Myocyte (in vitro differentiated cells): ENCODE measurements at places on chromosomes 4 and X. TPM values are rescaled to one million over a fixed set of nuclear protein-coding genes. Genes with fewer than 3 reads are reported as not detected.

The DDX53 gene
- total RNA-seq, result not detected in 2 replicates

The CPXCR1 gene
- not detected in 2 replicates for total RNA-seq

The CT55 gene
- total RNA-seq, result not detected in 2 replicates

GRCh38 chr4:40192114-40193015 lies 4.5 kb upstream of the RHOH start:
- DNase-seq, result no peak

- no peak for DNase-seq
Measured at GRCh38 chrX:8773117-8773516, 28.1 kb downstream of the FAM9A start.

GRCh38 chr4:132982151-132982550 lies 166.9 kb upstream of the PCDH10 start:
- DNase-seq, result no peak

DNA sequence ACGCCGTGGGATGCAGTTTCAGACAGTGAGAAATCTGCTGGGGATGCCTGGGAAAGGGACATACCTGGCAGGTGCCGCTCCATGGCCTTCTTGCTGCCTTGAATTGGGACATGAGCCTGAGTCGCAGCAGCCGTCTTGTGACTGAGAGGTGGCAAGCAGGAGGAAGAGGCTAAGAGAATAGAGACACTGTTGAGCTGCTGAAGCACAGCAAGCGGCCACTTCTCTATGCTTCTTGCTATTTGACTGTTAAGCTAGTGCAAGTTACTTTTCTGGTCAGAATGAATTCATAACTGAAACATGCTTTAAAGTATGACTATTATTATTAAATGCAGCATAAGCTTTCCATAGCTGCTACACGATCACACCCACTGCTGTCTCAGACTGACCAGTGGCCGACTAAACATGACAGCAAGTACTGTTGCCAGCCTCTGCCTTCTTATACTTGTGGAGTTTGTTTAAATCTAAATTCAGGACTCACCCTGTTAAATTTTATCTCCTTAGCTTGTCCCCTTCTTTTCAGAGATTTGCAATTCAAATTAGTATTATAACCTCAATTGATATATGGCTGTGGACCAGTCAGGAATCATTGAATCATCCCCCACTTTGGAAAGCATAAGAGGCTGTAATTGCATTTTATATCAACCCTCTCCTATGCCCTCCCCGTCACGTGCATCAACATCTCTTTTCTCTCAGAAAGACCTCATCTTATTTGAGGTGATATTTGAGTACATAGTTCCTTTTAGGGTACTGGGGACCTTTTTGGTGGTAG lies 24.8 kb upstream of the ACSL1 start:
- DNase-seq, result no peak

GRCh38 chr4:128913228-128913627 lies 103.7 kb downstream of the JADE1 start:
- DNase-seq, result no peak

DNA sequence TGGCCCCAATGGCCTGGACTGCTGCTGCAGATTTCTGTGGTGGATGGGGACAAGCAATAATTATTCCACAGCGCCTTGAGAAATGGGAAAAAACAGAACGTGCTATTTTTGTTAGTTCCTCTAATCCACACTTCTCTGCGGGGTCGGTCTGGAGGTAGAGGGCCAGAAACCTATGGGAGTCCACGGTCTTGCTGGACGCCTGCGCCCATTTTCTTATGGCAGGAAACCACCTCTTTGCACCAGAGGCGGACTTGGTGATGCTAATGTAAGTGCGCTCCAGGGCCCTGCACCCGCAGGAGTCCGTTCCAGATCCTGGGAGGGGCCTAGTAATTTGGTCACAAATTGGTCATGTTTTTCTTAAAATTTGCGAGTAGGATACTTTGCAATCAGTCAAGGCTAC lies 25.9 kb upstream of the CLDN24 start:
- DNase-seq, result no peak

DNA sequence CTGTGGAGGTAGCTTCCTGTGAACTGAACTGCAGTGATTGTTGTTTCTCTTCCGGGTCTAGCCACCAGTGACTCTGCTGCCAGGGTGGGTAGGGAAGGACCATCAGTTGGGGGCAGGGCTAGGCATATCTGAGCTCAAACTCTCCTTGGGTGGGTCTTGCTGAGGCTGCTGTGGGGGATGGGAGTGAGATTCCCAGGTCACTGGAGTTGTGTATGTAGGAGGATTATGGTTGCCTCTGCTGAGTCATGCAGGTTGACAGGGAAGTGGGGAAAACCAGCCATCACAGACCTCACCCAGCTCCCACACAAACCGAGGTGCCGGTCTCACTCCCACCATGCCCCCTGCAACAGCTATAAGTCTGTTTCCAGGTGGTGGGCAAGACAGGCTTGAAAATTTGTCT lies 1937.8 kb downstream of the PCDH7 start:
- no peak for DNase-seq
